ENCODE measurements at places on chromosomes 2 and 18.

DNA sequence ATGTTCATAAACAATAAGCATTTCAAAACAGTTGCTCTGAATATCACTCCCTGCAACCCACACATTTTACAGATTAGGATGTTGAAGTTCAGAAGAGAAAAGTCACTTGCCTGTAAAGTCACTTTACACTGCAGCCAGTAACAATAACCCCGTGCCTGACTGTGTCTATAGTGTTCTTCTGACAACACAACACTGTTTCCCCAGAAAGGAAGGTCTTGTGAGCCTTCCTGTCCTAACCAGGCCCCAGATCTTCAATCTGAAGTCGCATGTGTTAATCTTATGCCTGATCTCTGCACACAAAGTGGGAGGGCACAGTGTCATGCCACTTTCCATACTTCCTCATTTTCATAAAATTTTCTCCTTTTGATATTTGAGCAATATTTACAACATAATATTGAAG, 120.2 kb downstream of the FEZ2 start:
- no peak for DNase-seq

- no peak for DNase-seq
Measured at GRCh38 chr2:232776435-232776834, at the start of gene KCNJ13. Gene KCNJ13 (minus strand): TSS chr2:232776565. CDS start chr2:232771362, 5,203 bp downstream.

- no peak for DNase-seq
Measured at GRCh38 chr18:37306432-37306831, 259.2 kb downstream of the CELF4 start.

DNA sequence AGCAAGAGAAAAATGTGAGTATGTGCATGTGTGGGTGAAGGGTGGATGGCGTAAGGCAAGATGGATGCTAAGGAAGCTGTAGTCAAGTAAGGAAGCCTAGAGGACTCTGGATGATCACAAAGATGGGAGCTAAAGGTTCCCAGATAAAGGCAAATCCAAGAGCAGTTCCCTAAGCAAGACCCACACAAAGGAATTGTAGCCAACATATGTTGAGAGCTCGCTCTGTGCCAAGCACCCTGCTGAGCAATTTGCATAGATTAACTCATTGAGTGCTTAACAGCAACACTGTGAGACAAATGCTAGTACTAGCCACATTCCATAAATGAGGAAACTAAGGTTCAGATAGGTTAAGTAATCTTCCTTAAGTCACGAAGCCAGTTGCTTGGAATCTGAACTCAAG, 132.6 kb downstream of the C1D start:
- DNase-seq, result no peak

GRCh38 chr2:4077017-4077416, 373.6 kb downstream of the DCDC2C start:
- no peak for DNase-seq

DNA sequence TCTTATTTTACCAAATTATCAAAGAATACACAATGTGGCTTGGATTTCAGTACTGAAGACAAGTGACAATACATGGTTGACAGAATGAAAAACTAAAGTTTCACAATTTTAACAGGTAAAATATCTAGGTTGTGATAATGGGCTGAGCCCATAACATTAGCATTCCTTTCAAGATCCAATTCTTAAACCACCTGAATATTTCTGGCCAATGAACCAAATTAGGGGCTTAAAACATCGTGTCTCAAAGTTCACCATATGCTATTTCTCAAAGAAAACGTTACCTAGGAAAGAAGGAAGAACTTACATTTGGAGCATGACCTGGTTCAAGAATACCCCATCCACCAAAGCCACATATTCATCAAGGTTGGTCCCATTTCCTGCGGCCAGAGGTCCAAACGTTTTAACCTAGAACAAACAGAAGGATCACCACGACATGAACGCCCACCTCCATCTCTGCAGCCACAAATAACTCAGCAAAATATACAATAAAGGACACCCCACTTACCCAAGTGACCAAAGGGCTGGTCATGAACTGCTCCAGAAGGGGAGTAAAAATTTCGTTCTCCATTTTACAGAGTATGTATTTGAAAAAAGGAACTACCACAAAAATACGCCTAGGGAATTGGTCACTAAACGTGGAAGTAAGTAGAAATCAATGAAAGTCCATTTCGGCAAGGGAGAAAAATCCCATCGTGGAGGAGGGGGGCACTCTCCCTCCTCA, 984 bp downstream of the CCDC88A start:
- no peak for DNase-seq

DNA sequence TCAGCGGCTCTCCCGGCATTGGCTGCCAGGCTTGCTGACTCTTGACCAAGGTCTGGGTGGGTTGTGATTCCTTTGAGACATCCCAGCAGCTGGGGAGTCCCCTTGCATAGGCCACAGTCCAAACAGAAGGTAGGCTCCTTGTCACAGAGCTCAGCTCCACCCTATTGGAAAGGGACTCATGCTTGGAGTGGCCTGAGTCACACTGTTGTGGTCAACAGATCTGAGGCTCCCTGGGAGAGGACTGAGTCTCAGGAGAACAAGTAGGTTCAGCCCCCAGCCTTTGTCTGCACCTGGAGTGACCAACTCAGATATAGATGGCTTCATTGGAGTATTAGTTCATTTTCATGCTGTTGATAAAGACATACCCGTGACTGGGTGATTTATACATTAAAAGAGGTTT, 32.1 kb upstream of the SH3BP4 start:
- no peak for DNase-seq

DNA sequence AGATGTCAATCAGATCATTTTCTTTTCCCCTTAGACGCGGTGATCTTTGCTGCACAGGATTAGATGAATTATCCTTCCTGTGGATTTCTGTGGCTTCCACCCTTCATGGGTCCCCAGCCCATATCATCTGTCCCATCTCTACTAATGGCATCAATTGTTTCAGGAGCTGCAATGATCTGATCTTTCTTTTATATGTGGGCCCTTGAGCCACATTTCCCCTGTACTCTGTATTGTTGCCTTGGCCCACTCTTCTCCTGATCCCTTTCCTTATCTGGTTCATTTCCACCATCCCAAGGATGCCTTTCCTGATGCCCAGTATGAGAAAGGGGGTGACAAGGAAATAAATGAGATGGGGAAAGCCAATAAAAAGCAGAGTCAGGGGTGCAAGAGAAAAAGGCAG, 24.7 kb downstream of the SP140 start:
- no peak for DNase-seq

GRCh38 chr2:10000541-10000940, 42.8 kb upstream of the KLF11 start:
- DNase-seq, result no peak

DNA sequence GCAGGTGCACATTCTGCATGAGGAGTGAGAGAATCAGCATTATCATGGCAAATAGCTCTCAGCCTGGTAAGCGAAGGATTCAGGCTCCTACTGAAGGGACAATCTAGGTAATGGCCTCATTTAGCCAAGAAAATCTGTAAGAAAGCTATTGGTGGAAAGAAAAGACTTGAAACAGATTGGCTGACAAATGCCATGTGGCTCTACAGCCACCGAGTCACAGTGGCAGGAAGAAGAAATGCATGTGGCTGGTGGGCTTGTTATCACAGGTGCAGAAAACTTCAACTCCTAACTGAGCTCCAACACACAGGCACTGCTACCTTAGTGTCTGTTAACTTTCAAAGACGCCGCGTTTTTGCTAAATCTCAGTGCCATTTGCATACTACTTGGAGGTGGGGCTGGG, 60.6 kb upstream of the REV1 start:
- DNase-seq, result no peak

GRCh38 chr2:169767243-169767888, 31.3 kb upstream of the SSB start:
- no peak for DNase-seq

GRCh38 chr2:84152462-84152861, 306.6 kb downstream of the SUCLG1 start:
- DNase-seq, result no peak

DNA sequence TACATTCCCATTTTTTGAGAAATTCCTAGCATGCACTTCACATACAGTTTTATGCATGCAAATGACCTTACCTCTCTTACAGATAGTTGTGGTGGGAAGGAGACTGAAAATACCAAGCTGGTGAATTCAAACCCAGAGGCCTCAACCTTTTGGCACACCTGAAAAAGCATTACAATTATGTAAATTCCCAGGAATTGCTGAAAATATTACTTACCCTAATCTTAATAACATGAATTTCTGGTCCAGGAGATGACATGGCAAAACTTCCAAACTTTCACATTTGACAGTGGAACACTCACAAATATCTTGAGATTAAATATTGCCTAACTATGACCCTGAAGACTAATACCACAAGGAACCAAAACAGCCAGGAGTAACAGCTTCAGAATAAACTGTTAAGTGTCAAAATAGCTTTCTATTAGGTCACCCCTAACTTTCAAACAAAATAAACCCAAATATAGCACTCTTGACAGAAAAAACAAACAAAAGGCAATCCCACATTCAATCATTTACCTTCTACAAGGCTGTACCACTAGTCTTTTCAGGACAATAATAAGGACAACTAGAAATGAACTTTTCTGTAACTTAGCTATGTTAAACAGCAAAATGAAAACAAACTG, 10.9 kb upstream of the PEX13 start:
- no peak for DNase-seq

- no peak for DNase-seq
Measured at GRCh38 chr2:226963528-226963927, 127.7 kb downstream of the RHBDD1 start.

DNA sequence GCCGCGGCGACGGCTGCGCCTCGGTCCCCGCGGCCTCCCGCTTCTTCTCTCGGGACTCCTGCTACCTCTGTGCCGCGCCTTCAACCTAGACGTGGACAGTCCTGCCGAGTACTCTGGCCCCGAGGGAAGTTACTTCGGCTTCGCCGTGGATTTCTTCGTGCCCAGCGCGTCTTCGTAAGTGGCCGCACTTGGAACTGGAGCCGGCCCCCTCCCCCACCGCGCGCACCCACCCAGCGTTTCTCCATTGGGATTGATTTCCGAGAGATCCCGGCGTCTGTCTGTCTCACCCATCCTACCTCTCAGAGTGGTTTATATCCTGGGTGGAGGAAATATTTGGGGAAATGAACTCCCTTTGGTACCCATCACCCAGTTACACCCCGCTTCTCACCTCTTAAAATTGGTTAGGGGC, 498 bp downstream of the ITGAV start:
- no peak for DNase-seq

GRCh38 chr2:188576651-188577050, 285.0 kb downstream of the GULP1 start:
- no peak for DNase-seq

DNA sequence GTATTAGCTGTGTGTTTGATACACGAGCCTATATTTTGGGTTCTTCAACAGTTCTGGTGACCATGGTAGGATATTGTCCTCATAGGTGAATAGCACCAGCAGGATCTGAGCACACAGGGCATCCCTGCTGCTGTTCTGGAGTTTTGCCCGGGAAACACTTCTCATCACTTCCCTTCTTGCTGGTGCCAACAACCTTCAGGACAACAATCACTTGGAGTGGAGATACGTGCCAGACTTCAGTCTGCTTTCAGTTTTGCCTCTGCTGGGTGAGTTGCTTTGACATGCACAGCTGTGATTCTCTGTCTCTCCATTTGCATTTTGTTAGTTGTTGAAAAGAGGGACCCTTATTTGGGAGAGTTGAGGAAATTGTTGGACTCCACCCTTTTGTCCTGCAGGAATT, 1347.2 kb upstream of the DDX18 start:
- DNase-seq, result no peak

- DNase-seq, result no peak
Measured at GRCh38 chr18:13580351-13580750, 146.0 kb downstream of the FAM210A start.

DNA sequence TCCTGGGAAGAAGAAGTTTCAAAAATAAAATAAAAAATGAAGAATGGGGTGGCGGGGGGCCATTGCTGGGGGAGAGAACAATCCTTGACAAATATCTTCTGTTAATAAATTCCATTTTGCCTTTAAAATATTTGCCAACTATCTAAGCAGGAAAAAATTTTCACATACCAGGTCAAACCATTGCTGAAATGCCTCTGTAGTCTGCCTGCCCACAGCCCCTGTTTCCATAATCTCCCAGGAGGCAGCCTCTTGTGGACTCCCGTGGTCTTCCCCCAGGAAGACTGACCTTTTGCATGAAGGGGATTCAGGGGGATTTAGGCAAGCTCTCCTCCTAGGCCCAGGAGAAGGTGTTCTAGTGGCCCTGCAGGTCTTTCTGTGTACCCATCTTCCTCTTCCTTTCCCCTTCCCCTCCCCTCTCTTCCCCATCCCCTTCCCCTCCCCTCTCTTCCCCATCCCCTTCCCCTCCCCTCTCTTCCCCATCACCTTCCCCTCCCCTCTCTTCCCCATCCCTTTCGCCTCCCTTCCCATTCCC, 61.0 kb downstream of the RPL37A start:
- DNase-seq, result no peak

GRCh38 chr2:127637725-127638252, 8.2 kb upstream of the GPR17 start:
- DNase-seq, result no peak

DNA sequence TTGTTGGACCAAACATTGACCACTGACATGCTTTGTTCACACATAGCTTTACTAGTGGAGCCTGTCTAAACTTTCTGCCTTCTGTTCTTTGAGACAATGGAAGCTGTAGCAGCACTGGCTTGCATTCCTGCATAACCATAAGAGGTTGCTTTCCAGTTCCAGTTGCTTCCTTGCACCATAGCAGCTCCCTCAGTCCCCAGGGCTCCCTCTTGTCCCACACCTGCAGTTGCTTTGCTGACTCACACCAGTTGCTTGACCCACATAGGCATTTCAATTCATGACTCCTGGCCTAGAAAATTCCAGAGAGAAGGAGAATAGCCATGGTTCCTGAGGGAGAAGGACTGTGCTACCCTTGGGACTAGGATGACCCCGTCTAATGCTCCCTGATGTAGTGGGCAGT, 20.9 kb downstream of the SGPP2 start:
- no peak for DNase-seq

- no peak for DNase-seq
Measured at GRCh38 chr18:59665057-59666006, 31.9 kb downstream of the CCBE1 start.

DNA sequence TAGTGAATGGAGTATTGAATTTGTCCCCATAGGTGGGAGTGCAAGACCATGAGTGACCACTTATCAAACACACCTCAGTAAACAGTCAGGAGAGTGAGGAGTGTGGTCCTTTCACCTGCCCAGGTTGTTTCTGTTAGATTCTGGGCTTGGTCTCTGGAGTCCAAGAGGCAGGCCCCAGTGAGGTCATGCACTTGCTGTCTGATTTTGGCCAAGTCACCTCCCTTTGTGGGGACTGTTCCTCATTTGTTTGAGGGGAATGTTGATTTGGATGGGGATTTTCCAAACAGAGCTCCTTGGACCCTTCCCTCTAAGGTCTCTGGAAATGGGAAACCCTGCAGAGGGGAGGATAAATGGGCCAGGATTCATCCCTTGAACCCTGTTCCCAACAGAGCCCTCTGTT, 7.3 kb downstream of the IL1RN start:
- DNase-seq, result no peak

DNA sequence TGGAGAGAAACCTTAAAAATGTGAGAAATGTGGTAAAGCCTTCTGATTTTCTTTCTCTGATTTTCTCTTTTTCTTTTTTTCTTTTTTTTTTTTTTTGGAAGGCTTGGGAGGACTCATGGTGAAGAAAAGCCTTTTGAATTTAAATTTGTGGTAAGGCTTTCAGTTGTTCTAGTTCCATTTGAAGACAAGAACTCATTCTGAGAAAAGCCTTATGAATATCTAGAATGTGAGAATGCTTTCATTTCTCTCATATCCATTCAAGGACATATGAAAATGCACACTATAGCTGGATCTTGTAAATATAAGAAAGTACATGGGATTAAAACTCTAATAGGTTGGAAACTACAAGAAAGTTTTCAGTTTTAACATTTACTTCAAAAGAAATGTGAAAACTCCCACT, 1045.2 kb upstream of the NRXN1 start:
- DNase-seq, result no peak

GRCh38 chr2:165990846-165991245, 37.3 kb upstream of the TTC21B start:
- no peak for DNase-seq

All from NCI-H187 treated with DMSO at 0.1 percent for 48 hours (cell line).